ENCODE measurements at places on chromosomes 11 and 22.

DNA sequence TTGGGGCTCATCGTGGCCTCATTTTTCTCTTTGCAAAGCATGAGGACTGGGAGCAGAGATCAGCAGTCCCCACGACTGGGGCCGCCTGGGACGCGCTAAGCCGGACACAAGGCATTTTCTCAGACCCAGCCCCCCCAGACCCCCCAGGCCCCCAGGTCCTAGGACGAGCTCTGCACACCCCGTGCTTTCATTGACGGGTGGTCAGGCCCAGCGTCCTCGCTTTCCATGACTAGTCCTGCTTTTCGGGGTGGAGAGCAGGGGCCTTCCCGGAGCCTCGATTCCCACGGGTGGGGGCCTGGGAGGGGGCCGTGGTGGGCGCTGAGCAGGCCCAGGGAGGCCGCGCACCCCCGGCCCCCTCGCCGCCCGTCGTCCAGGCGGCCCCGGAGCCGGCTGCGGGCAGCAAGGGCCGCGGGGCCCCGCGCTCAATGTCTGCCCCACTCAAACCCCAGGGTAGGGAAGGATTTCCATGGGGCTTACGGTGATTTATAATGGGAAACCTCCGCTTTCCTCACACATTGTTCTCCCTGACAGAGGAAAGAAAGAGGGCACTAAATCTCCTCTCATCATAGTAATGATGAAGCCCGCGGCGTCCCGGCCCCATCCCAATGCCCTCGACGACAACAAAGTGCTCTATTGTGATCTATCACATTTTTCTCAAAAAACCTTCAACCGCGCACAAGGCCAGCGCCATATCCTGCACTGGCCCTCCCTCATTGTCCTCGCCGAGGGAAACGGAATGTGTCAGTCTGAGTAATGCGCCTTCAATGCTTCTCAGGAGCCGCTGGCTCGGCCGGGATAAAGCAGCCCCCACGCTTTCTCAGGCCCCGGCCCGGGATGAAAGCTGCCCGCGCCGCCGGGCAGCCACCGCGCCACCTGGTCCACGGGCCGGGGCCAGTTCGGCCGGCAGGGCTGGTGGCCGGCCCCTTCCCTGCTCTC, 10.4 kb upstream of the LINC01488 start:
- no peak for DNase-seq

DNA sequence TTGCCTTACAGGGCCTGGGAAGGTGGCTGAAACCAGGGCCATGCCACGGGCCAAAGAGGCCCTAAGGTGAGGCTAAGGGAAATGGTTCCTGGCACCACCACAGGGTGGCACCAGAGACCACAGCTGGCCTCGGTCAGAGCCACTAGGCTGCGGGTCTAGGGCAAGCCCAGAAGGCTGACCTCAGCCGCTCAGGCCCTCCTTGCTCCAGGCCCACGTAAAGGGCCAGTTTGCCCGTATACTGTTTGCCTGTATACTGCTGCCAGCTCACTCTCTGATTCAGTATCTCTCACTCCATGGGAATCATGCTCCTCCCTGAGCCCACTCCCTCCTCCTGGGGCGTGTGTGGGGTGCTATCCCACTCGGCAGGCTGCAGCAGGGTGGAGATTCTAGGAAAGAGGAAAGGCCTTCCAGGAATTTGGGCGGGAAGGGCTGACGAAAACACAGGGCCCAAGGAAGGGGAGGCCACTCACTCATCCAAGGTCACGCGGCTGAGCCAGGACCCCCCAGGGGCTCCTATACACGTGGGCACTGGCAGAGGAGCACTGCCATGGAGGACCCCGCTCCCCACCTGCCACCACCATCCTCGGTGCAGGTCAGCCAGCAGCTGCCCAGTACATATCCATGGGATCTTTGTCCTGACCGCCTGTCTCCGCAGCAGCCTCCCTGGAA, 62.4 kb downstream of the NECTIN1 start:
- peak; percentile 46 for DNase-seq

- no peak for DNase-seq
Measured at GRCh38 chr22:44928136-44928463, 81.7 kb downstream of the PHF21B start.

DNA sequence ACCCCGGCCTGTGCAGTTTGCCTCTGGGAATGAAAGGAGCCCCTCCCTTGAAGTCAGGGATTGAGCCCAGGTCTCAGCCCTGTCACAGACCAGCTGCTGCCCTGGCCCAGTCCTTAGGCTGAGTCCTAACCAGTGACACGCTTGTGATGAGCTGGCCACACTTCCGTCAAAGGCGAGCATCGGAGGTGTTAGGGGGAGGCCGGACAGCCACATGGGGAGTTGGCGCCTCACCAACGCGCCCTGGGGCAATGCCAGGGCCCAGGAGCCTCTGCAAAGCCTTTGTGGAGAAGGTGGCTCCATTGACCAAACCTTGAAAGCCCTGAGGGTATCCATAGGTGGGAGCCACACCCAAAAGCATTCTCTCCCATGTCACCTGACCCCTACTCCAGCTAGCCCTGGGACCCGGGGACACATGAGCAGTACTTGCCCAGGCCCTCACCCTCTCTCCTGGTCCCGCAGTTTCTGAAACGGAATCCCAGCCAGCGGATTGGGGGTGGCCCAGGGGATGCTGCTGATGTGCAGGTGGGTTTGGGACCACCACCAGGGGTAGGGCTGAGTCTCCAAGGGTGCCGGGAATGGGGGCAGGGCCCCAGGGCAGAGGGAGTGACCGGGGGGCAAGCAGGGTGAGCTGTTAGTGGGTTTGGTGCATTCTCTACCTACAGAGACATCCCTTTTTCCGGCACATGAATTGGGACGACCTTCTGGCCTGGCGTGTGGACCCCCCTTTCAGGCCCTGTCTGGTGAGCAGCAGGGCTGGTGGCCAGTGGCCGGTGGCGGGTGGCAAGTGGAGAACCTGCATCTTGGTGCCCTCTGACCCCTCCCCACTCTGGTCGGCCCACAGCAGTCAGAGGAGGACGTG, 3.7 kb downstream of the PTPRCAP start:
- DNase-seq: no peak

GRCh38 chr11:110951037-110951949, 239.1 kb upstream of the ARHGAP20 start:
- DNase-seq: no peak

- DNase-seq: no peak
Measured at GRCh38 chr11:95910638-95911368, 13.1 kb downstream of the MTMR2 start.

GRCh38 chr11:134988495-134988894, 576.5 kb upstream of the B3GAT1 start:
- no peak for DNase-seq

Measured in NK-92 treated with Interleukin-12 subunit alpha and Interleukin-12 subunit beta, amount 100 ng/mL, for 24 hours (cell line).